ENCODE measurements at places on chromosomes 7 and 10.
A peak's percentile ranks its signal among the peaks of the same experiment; 100 is the strongest.

DNA sequence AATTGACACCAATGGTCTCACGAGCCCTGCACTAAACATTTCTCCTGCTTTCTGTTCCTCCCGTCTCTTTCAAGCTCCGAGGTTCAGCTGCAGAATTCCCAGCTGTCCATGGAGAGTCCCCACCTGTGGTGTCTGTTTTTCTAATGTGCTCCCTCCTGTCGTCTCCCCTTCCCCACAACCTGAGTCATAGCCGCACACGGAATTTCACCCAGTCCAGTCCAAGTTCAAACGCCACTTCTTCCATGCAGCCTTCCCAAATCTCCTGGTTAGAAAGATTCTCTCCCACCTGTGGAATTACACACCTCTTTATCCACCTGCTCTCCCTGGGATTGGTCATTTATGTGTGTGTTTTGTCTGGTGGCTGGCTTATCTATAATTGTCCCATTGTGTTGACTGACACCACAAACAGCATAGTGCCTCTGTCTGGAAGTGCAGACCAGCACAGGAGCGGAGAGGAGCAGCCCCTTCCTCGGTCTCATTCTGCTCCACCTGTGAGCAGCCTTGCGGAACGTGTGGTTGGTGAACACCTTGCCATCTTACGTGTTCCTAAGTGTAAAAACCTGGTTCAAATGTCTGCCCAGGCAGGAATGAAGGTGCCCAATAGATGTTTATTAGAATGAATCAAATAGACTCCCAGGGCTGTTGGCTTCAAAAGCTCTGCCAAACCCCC is 3.3 kb upstream of the DIP2C start:
- DNase-seq = no peak

DNA sequence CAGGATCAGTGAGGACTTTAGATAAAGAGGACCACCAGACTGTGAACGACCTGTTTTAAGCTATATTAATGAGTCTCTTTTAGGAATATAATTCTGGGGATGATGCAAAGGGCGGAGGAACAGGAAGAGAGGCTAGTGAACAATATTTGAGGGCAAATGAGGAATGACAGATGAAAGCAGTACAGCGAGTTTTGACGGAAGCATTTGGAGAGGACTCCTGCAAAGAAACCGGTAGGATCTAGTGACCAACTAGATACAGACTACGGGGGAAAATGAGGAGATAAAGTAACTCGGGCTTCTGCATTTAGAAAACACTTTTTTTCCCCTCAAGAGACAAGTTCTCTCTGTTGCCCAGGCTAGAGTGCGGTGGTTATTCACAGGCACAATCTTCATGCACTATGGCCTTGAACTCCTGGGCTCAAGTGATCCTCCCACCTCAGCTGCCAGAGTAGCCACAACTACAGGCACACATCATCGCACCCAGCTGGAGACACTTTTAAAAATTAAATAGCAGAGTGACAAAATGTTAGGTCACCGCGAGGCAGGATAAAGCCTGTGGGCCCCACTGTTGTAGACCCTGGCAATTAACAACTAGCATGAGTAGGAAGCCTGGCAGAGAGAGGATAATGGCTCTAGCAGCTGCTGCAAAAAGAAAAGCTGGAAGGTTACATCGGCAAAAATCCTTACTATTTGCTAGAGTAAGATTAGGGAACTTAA is 143.2 kb downstream of the SRPK2 start:
- DNase-seq = no peak

- no peak for DNase-seq
Observed at GRCh38 chr10:108598831-108599230, 1324.5 kb downstream of the XPNPEP1 start.

GRCh38 chr7:151376218-151376902 is 33.5 kb downstream of the WDR86 start:
- no peak for DNase-seq

GRCh38 chr10:98457721-98458120 is 11.0 kb upstream of the HPS1 start:
- no peak for DNase-seq

DNA sequence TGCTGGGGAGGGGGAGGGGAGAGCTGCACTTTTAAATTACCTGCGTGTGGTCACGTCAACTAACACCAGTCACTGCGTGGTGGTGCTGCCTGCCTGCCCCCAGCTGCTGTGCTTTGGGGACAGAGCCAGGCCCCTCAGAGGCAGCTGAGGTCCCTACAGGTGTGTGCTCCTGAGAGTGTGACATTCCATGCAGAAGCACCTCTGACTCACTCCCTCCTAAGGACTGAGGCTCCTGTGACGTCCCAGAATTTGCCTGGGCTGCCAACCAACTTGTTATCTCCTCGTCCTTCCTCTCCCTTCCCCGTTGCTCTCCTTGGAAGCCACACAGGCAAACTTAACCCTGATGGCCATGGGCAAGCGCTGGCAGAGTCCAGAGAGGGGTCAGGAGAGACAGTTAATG is 563.0 kb downstream of the PARD3 start:
- no peak for DNase-seq

- DNase-seq = peak; percentile 1
Observed at GRCh38 chr7:83655951-83656556, 7.1 kb upstream of the SEMA3E start.

- no peak for DNase-seq
Observed at GRCh38 chr10:13987446-13987845, 343.3 kb downstream of the FRMD4A start.

DNA sequence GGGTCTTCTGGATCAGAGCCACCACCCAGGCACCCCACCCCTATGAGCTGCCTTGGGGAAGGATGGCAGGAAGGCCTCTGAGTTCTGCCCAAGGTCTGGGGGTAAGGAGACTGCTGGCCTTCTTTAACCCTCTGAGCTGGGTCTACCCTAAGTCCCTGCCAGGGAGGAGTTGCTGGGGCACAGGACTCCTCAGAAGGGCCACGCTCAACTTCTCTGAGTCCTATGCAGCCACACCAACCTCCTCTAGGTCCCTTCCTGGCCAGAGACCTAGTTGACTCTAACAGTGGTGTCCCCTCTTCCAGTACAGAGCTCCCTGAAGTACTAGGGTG is 2.6 kb upstream of the NEURL1 start:
- no peak for DNase-seq

- no peak for DNase-seq
Observed at GRCh38 chr7:142813226-142813625, 41.6 kb upstream of the EPHB6 start.
